ENCODE measurements at places on chromosomes 11 and 22.
A peak's percentile ranks its signal among the peaks of the same experiment; 100 is the strongest.

- no peak for DNase-seq
These were observed 2.6 kb upstream of the MRGPRE start for GRCh38 chr11:3234846-3235245.

DNA sequence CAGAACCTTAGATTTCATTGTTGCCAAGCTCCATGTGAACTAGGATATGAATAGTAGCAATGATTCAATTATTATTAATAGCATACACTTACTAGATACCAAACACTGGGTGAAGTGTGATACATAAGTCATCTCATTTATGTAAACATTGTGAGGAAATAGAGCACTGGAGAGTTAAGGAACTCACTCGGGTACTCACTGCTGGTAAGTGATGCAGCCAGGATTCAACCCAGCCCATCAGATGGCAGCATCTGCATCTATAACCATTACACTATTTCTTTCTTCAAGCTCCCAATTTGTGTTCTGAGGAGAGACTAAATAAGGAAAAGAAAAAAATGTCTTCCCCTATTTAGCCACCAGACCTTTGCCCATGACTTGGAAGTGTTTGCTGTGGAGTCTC, 10.2 kb upstream of the ALG8 start:
- peak; percentile 48 for DNase-seq

- no peak for DNase-seq
These were observed 2.4 kb downstream of the PHF21A start for GRCh38 chr11:46118702-46119351.

GRCh38 chr22:39942439-39943230, 17.6 kb upstream of the TMA7B start:
- peak; percentile 41 for DNase-seq

GRCh38 chr11:2714871-2715270, 15.1 kb upstream of the KCNQ1OT1 start:
- no peak for DNase-seq

- no peak for DNase-seq
These were observed 13.3 kb downstream of the SLCO2B1 start for GRCh38 chr11:75163921-75164849.
